ENCODE measurements at places on chromosomes 3 and 15. TPM values are rescaled to one million over a fixed set of nuclear protein-coding genes. Genes with fewer than 3 reads are reported as not detected.

GRCh38 chr3:40055361-40055760 lies 246.0 kb downstream of the MYRIP start:
- H3K27me3 ChIP-seq, result peaks cover 2% of the 10 kb centered on the region
- no peak for DNase-seq
- H3K36me3 ChIP-seq, result no peaks in the 10 kb centered on the region
- H3K4me1 ChIP-seq, result no peaks in the 10 kb centered on the region

- no peaks in the 10 kb centered on the region for H3K4me1 ChIP-seq
- no peak overlapping the region for H3K4me3 ChIP-seq
- no peaks in the 10 kb centered on the region for H3K27me3 ChIP-seq
- no peak for DNase-seq
- no peaks in the 10 kb centered on the region for H3K36me3 ChIP-seq
Observed at GRCh38 chr3:146966124-146966523, 361.0 kb upstream of the PLSCR5 start.

- no peaks in the 10 kb centered on the region for H3K27me3 ChIP-seq
- peaks cover 44% of the 10 kb centered on the region for H3K36me3 ChIP-seq
- no peak for DNase-seq
- H3K27ac ChIP-seq, result no peak overlapping the region
- no peak overlapping the region for H3K4me3 ChIP-seq
- peaks cover 5% of the 10 kb centered on the region for H3K4me1 ChIP-seq
Observed at GRCh38 chr3:15010664-15011063, 54.5 kb downstream of the MRPS25 start.

DNA sequence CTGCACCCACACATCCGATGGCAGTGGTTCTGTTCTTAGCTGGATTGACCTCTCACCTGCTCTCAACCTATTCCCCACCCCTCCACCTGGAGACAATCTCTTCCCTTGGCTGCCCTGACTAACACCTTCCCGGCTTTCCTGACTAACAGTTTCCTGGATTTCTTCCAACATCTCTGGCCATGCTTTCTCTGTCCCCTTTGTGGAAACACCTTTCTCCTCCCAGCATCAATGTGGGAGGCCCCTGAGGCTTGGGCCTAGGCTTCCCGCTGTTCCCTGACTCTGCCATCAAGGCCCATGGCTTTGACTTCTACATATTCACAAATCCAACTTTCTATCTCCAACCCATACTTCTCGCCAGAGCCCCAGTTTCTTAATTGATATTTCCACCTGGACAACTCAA lies 142.8 kb upstream of the ATP2B2 start:
- H3K27ac ChIP-seq, result no peak overlapping the region
- no peak overlapping the region for H3K4me3 ChIP-seq
- no peak for DNase-seq
- H3K4me1 ChIP-seq, result no peaks in the 10 kb centered on the region
- no peaks in the 10 kb centered on the region for H3K36me3 ChIP-seq

The CEMIP gene
- not detected for total RNA-seq

The CCR8 gene
- 5.7 TPM for total RNA-seq

The CCR2 gene
- total RNA-seq, result 6.8 TPM

Data from activated CD4-positive, alpha-beta T cell treated with anti-CD3 and anti-CD28 coated beads, Interleukin-2, amount 10 ng/mL, durations not matched to agents 24 days and 14 days (primary cell).